NCI-H446 (cell line): ENCODE measurements at places on chromosomes 1 and 21.

- DNase-seq: no peak
Observed at GRCh38 chr1:18535391-18536210, 54.9 kb downstream of the KLHDC7A start.

DNA sequence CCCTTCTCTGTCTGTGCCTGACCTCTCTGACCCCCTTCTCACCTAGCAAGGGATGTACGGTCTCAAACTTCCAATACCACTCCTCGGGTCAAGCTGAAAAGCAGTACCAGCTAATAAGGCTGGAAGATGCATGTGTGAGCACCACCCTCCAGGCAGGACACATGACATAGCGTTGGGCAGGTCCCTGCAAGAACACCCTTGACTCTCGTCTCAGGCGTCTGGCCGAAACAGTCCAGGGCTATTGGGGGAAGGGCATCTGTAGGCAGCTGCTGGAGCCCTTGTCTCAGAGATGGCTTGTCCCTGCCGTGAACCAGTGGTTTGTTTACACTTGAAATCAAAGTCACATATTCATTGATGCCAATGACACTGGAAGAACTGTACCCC is 56.5 kb downstream of the CD46 start:
- no peak for DNase-seq

DNA sequence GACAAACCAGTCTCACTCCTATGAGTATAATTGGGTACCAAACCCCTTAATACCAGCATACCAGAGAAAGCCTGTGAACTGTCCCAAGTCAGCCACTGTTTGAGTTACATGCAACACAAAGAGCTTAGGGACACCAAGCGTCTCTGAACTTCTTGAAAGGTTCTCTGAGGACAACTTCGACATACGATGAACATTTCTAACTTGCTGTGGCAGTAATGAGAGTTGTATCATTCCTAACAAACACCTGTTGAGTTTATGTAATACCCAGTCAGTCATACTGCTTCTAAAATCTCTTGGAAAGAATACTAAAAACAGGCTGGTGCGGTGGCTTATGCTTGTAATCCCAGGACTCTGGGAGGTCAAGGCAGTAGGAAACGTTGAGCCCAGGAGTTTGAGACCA is 18.4 kb downstream of the CCT8 start:
- DNase-seq: no peak

GRCh38 chr1:33001282-33001681 is 35.4 kb downstream of the AK2 start:
- no peak for DNase-seq

DNA sequence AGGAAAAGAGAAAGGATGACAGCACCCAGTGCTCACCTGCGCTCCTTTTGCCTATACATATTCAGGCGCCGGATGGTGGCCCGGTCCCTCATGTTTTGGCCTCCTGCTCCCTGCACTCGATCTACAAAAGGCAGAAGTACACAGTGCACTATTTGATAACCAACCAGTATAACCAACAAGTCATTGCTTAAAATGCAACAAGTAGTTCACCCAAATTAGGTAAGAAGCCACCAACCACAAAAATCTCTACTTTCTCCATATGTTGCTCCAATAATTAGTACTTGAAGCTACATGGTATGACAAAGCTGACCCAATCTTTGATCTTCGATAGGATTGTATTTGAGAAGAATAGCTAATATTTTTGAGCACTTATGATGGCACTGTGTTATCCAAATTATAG is 2.0 kb downstream of the GNL2 start:
- no peak for DNase-seq
